ENCODE measurements at places on chromosomes 7 and 10.

DNA sequence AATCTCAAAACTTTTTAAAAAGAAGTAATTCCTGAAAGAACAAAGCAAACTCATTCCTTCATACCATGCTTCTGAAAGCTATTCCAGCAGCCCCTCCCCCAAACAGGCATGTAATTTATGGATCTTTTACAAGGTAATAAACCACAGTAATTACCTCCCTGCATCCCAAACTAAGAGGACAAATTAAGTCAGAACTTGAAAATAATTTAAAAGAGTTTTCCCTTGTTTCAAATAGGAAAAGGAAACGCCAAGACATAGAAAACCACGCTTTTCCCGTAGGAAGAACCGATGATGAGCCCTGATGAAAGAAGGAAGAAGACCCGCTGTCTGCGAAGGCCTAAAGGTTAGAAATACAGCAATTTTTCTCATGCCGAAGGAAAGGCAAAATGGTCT, 8.9 kb downstream of the HOXA4 start:
- no peak for DNase-seq

DNA sequence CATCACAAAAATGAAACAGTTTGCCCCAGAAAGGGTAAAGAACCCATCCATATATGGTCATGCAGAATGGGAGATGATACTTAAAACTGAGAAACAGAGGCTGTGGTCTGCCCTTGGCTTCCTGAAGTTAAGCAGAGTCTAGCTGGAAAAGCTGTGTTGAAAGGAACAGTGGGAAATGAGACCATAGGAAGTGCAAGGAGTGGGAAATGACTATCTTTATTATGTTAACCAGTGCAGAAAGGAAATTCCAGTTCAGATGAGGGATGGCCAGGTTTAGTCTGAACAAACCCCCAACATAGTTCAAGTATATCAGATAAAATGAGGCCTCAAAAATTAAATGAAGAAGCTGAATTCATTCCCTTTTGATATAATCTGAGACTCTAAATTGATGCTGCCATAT, 112.2 kb upstream of the TARP start:
- DNase-seq: no peak

DNA sequence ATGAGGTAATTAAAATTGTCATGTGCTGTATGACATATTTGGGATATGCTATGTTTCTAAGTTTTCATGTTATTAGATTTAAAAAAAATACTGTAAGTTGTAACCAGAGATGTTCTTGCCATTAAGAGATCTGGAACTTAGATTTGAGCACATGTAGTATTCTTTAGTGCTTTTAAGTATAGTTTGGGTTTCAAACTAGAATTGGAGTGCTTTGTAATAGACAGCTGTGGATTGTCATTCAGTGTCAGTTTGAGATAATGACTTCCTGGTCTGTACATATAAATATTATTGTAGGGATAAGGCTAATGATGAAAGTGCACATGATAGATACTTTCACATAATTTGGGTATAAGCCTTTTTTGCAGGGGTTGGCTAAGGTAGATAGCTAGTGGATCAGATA, 936.2 kb downstream of the CNTNAP2 start:
- no peak for DNase-seq

GRCh38 chr10:119461923-119462322, 80.6 kb downstream of the RGS10 start:
- DNase-seq: no peak

DNA sequence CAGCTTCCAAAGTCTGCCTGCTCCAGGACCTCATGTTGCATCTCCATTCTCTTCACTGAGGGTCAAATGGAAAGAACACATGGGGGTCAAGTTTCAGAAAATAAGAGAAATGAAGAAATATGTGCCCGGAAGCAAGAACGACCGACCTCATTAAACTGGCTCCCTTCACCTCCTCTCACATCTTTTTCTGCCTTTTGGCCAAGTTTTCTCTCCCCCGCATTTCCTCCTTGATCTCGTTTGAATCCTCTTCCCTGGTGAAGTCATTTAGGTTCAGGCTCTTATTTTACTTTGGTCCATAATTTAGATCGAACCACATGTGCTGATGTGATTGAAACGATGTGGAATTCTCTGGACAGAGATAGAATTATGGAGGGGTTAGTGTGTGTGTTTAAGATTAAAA, 44.2 kb downstream of the EGFR start:
- DNase-seq: no peak

GRCh38 chr10:16116404-16117304, 256.3 kb upstream of the MINDY3 start:
- no peak for DNase-seq

- no peak for DNase-seq
Measured at GRCh38 chr10:84899268-84899667, 570.9 kb downstream of the CCSER2 start.

Measured in NCI-H2029 treated with DMSO at 0.1 percent for 48 hours (cell line).